ENCODE measurements at places on chromosomes 11 and 22.

GRCh38 chr11:78259777-78260487 lies 71.2 kb downstream of the USP35 start:
- no peak for DNase-seq

GRCh38 chr11:71355281-71355680 lies 92.9 kb downstream of the DHCR7 start:
- DNase-seq, result peak; percentile 79

- DNase-seq, result peak; percentile 72
Observed at GRCh38 chr11:63560506-63561180, 2.5 kb downstream of the PLAAT2 start.

DNA sequence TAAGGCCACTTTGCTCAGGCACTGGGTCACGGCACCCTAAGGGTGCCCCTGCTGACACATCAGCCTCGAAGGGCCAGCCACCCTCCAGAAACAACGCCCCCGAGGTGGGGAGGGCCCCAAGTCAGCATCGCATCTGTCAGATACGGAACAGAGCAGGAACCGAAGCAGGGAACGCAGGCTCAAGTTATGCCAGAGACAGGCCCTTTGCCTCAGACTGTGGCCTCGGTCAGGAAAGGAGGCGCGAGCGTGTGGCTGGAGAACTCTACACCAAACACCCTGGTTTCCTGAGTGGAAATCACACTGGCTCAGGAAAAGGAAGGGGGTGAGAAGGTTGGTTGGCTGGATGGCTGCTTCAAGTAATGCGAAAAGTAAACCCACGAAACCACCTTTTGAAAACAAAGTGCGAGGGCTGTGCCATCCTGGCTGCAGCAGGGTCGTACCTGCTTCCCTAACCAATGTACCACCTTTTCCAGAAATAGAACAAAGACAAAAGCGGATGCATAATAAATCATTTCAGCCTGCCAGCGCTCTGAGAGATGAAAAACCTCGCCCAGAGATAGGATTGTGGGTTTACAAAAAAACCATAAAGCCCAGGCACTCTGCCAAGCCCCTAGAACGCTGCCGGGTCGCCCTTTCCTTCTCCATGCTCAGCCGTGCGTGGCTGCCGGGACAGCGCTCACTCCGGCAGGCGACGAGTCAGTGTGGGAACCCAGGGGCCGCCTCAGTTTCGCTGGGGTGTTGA lies 38.6 kb downstream of the TRMU start:
- peak; percentile 66 for DNase-seq

GRCh38 chr11:102810950-102811660 lies 13.1 kb upstream of the MMP1 start:
- peak; percentile 44 for DNase-seq

GRCh38 chr11:132987936-132988335 lies 544.4 kb downstream of the OPCML start:
- DNase-seq, result peak; percentile 54

- DNase-seq, result no peak
Observed at GRCh38 chr11:75200051-75200450, 40.5 kb upstream of the TPBGL start.

DNA sequence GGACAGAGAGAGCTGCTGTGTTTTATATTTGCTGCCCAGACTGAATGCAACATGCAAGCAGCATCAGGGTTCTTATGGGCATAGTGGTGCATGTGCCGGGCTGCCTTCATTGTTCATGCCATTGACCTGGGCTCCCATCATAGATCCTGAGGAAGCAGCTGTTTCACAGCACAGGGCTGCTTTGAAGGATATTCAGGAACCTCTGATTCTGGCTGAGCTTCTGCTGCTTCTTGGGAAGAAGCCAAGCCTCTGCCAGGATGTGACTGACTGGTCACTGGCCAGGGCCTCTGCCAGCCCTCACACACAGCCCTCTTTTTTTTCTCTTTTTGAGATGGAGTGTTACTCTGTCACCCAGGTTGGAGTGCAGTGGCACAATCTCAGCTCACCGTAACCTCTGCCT lies 43.3 kb downstream of the CYB5R2 start:
- DNase-seq, result no peak

GRCh38 chr11:79498667-79499066 lies 57.8 kb upstream of the TENM4 start:
- DNase-seq, result no peak

- no peak for DNase-seq
Observed at GRCh38 chr11:70262951-70263350, 7.5 kb upstream of the PPFIA1 start.

DNA sequence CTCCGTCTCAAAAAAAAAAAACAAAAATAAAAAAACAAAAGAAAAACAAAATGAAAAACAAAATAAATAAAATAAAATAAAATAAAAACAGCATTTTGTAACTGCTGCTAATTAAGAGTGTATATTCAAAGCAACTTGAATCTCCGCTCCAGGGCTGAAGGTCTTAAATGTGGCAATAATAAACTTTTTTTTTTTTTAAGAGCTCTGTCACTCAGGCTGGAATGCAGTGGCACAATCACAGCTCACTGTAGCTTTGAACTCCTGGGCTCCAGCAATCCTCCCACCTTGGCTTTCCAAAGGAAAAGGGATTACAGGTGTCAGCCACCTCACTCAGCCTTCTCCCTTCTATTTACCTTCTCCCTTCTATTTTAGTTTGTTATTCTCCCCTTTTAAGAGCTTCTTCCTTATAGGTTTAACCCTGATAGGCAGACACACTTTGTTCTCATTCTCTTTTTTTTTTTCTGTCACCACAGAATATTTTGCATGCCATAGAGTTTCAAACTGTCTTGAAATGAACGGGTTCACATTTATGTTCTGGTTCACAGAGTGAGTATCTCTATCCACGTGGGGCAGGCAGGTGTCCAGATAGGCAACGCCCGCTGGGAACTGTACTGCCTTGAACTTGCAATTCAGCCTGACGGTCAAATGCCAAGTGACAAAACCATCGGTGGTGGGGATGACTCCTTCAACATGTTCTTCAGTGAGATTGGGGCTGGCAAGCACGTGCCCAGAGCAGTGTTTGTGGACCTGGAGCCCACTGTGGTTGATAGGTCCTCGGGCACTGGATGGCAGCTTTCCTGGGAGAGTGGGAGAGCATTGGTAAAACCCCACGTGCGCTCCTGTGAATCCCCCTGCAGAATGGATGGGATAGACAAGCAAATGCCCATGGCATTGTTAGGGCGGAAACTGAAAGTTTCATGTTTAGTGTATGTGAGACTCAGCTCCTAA lies 19.4 kb downstream of the LRRC74B start:
- DNase-seq, result no peak

DNA sequence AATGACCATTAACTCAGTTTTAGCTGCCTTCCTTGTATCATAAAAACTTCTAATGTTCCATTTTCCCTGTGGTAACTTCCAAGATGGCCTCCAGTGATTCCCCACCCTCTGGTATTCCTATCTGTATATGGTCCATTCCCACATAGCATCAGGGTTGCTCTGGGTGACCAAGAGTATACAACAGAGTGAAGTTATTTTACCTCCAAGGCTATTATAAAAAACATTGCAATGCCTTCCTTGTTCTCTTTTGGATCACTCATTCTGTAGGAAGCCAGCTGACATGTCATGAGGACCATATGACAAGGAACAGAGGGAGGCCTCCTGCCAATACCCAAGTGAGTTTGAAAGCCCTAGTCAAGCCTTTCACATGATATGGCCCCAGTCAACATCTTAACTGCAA lies 30.1 kb downstream of the ZNF280B start:
- no peak for DNase-seq

DNA sequence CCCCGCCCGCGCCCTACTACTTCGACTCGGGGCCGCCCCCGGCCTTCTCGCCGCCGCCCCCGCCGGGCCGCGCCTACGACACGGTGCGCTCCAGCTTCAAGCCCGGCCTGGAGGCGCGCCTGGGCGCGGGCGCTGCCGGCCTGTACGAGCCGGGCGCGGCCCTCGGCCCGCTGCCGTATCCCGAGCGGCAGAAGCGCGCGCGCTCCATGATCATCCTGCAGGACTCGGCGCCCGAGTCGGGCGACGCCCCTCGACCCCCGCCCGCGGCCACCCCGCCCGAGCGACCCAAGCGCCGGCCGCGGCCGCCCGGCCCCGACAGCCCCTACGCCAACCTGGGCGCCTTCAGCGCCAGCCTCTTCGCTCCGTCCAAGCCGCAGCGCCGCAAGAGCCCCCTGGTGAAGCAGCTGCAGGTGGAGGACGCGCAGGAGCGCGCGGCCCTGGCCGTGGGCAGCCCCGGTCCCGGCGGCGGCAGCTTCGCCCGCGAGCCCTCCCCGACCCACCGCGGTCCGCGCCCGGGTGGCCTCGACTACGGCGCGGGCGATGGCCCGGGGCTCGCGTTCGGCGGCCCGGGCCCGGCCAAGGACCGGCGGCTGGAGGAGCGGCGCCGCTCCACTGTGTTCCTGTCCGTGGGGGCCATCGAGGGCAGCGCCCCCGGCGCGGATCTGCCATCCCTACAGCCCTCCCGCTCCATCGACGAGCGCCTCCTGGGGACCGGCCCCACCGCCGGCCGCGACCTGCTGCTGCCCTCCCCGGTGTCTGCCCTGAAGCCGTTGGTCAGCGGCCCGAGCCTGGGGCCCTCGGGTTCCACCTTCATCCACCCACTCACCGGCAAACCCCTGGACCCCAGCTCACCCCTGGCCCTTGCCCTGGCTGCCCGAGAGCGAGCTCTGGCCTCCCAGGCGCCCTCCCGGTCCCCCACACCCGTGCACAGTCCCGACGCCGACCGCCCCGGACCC lies 17.4 kb upstream of the ACR start:
- no peak for DNase-seq

- DNase-seq, result peak; percentile 40
Observed at GRCh38 chr11:81787584-81788049, 946.0 kb downstream of the FAM181B start.

DNA sequence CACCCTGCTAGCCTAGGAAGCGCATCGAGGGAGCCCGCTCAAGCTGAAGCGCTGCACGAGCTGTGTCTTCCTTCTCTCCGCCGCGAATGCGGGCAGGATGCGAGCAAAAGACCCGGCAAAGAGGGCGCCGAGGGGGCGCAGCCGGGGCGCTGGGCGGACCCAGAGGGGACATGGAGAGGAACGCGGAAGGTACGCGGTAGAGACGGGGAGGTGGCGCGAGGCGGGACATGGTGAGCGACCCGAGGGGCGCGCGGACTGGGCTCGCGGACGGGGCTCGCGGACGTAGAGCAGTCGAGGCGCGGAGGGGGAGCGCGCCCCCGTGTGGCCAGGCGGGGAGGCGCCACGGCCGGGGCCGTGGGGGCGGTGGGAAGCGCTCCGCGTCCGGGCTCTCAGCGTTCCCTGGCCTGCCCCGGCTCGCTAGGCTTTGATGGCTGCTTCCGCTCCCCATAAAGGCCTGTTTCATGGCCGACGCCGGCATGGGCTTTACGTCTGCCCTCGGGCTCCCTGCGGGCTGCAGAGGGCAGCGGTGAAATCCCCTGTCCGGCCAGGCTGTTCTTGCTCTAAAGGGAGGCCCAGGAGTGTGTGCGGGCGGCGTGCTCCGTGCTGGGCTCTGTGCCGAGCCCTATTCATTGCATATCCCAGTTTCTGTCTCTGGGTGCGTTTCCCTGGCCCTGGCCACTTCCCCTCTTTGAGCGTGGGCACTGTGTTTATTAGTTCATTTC lies 31.2 kb upstream of the TRIM29 start:
- no peak for DNase-seq

DNA sequence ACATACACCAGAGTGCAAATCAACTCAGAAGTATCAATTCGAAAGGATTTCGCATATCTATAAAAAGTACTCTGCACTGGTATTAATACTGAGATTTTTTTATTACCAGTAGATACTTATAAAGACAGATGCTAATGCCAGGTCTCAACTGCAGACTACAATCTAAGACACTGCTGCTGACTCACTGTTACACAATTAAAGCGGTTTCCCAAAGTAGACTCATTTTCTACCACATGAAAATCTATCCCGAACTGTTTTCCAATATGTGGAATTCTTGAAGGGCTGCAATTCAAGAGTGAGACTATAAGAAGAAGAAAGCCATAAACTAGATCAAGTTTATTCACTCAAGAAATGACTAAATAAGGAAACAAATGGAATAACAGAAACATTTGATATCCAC lies 57.2 kb upstream of the ARHGAP32 start:
- DNase-seq, result peak; percentile 63
